ENCODE measurements at places on chromosomes 5 and 9.

DNA sequence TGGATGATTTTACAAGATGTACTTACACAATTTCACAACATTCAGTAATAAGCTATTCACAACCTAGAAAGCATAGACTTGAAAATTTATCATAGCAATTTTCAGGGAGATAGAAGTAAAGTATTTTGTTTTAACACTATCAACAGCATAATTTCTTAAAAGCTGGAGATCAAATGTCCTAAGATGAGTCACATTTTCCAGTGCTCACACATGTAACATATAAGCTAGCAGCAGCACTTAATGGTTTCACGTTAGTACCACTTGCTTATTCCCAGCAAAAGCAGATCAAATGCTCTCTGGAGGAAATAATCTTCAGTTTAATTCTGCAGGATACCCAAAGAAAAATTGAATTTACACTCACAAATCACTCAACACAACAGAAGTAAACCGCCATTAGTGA lies 6.5 kb downstream of the OR13C8 start:
- DNase-seq = no peak

GRCh38 chr9:95001720-95002119 lies 275.2 kb downstream of the AOPEP start:
- no peak for DNase-seq

- no peak for DNase-seq
Observed at GRCh38 chr9:118209343-118209742, 505.1 kb downstream of the TLR4 start.

DNA sequence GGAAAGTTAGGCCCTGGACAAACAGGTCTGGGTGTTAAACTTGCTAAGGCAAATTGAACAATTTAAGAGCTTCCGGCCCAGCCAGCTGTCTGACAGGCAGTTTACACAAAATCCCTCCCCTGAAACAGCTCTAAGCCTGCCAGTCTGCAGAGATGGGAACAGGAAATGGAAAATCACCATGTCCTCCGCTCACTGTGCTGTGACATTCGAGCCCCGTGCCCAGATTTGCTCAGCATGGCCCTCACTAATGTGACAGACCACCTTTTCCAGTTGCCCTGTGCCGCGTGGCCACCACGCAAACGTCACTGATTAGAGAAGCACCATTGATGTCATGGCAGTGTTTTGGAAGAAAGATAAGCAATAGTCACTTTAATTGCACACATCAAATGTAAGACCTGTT lies 41.0 kb downstream of the CCNJL start:
- no peak for DNase-seq

- DNase-seq = no peak
Observed at GRCh38 chr9:128393970-128394369, 22.8 kb downstream of the URM1 start.

GRCh38 chr5:135250671-135251070 lies 148.4 kb downstream of the MACROH2A1 start:
- no peak for DNase-seq
